ENCODE measurements at places on chromosomes 16 and 17. TPM values are rescaled to one million over a fixed set of nuclear protein-coding genes. Genes with fewer than 3 reads are reported as not detected.

TEKT1 gene
- total RNA-seq: not detected

DPEP2 gene
- not detected for total RNA-seq

CRHR1 gene
- not detected for total RNA-seq

SEZ6 gene
- total RNA-seq: not detected

TMEM238L gene
- total RNA-seq: not detected

FBXW10B gene
- not detected for total RNA-seq

MT1G gene
- total RNA-seq: 2.9 TPM

TBX21 gene
- not detected for total RNA-seq

HIGD1B gene
- not detected for total RNA-seq

CCL3 gene
- total RNA-seq: not detected

ARHGAP27 gene
- total RNA-seq: 0.91 TPM

ATPAF2 gene
- 12.3 TPM for total RNA-seq

KRT36 gene
- not detected for total RNA-seq

CA7 gene
- total RNA-seq: not detected

FOXN1 gene
- not detected for total RNA-seq

TPSG1 gene
- not detected for total RNA-seq

ALOX12 gene
- not detected for total RNA-seq

TSNAXIP1 gene
- total RNA-seq: 0.39 TPM

KRT39 gene
- total RNA-seq: not detected

- DNase-seq: no peak
Measured at GRCh38 chr17:29149431-29150064, 30.6 kb downstream of the MYO18A start.

DNA sequence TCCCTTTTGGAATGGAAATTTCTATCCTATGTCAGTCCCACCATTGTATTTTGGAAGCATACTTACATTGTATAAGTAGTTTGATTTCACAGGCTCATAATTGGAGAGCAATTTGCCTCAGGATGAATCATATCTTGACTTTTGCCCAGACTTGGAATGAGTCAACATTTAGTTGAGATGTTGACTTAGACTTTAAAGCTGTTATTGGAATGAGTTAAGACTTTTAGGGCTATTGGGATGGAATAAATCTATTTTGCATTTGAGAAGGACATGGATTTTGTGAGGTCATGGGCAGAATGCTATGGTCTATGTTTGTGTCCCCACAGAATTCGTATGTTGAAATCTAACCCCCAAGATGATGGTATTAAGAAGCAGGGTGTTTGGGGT lies 12.2 kb upstream of the ZNF594 start:
- peak; percentile 70 for DNase-seq

DNA sequence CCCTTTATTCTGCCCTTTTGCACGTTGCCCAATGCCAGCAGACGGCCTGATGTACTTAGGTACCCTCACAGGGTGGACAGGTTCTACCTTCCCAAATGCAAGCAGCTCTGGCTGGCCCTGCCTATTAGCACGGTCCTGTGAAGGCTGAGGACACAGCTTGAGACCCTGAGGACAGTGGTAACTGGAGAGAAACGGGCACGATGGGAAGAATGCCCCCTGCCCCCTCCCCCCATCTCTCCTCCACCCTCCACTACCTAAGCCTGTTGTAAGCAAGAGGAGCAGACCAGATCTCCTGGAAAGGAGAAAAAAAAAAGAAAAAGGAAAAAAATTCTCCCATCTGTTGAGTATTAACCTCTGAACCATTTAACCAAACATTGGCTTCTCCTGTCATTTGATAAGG lies 34.1 kb downstream of the MEOX1 start:
- DNase-seq: no peak

DNA sequence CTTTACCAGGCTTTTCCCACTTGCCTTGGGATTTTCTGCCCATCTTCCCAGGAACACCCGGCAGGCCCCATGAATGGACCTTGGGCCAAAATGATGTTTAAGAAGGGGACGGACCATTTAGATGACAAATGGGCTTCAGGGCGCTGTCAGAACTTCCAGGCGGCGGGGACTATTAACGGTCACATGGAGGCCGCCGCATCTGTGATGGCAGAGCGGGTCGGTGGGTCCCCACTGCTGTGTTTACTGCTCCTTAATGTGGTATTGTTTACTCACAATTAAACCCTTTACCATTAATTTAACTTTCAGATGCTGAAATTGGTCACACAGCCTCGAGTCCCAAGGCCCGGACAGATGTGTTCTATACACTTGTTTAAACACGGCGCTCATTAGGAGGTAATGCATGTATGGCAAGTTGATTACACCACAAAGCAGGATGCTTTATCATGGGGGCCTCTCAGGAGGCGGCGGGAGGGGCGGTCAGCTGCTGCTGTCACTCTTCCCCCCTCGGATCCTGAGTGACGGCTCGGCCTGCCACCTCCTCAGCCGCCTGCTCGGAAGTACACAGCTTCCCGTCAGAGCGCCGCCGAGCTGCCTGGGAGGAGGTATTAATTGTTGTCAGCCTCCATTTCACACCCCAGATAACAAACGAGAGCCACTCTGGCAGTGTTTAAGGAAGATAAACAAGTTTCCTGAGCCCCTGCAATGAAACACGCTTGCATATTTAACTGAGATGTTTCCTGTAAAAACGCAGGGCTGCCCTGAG lies 83.9 kb upstream of the IRX3 start:
- no peak for DNase-seq

- no peak for DNase-seq
Measured at GRCh38 chr17:2346475-2346874, 9.2 kb downstream of the SGSM2 start.

DNA sequence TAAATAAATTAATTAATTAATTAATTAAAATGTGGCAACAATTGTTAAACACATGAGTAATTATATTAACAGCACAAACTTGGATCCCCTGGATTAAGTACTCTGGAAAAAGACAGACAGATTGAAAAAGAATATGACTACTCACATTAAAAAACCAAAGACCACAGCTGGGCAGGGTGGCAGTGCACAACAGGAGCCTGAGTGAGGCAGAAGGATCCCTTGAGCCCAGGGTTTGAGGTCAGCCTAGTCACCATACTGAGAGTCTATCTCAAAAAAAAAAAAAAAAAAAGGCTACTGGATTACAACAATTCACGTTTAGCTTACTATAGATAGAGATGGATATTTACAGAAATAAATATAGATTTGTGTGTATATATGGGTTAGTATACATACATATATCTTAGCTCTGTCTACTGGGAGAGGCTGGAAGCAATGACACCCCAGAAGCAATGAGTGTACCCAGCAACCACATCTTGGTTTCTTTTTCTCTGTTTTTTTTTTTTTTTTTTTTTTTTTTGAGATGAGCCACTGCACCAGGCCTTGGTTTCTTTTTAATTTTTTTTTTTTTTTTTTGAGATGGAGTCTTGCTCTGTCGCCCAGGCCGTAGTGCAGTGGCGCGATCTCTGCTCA lies 10.6 kb upstream of the SUZ12 start:
- no peak for DNase-seq

GRCh38 chr17:50766222-50767023 lies 895 bp downstream of the ANKRD40CL start:
- DNase-seq: peak; percentile 48

DNA sequence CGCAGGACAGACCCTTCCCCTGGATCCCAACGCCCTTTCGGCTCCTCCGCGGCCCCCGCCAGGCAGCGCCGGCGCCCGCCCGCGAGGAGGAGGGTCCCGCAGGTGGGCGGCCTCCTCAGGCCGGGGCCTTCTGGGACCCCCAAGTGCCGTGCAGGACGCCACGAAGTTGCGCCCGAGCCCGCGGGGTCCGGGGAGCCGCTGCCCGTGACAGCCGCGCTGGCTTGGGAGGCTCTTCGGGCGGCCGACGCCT lies 504 bp downstream of the ERN1 start:
- no peak for DNase-seq

DNA sequence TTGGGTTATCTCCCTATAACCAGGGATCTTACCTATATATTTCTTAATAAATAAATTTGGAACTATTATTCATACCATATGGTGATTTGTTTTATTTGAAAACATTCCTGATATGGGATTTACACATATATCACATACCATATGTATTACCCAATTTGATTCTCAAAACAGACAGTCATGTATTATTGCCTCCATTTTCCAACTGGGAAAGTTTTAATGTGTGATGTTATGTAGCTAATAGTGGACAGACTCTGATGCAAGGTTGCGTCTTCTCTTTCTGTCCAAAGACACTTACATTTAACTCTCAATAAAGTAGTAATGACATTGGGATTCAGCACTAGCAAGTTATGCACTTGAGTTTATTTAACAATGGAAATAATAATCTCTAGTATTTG lies 1.1 kb downstream of the KRTAP9-9 start:
- DNase-seq: no peak

GRCh38 chr16:28491230-28491969 lies 474 bp downstream of the CLN3 start:
- peak; percentile 59 for DNase-seq

DNA sequence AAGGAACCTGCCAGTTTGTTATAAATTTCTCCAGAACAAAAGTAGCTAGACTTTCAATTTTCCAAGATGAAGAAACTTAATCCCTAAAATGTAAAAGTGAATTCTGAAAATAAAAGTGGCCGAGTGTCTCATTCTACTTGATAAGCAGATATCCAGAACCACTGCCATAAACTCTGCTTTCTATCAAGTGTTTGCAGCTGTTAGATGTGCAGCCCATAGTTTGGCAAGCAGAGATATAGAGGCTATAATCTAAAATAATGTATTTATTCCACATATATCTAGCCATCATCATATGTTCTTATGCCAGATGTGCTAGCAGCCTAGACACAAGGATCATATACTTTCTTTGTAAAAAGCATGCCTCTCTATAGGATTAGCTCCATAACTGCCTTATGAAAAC lies 14.7 kb upstream of the FBXL20 start:
- no peak for DNase-seq

GRCh38 chr16:55711959-55712876 lies 56.4 kb downstream of the SLC6A2 start:
- peak; percentile 57 for DNase-seq

- peak; percentile 72 for DNase-seq
Measured at GRCh38 chr16:72501739-72502593, 330.0 kb upstream of the PMFBP1 start.

- DNase-seq: peak; percentile 68
Measured at GRCh38 chr16:57892447-57893096, 78.4 kb downstream of the CNGB1 start.

GRCh38 chr17:41638941-41639340 lies 14.6 kb upstream of the KRT17 start:
- DNase-seq: no peak

- DNase-seq: peak; percentile 32
Measured at GRCh38 chr17:78839762-78840529, 668 bp downstream of the USP36 start.

DNA sequence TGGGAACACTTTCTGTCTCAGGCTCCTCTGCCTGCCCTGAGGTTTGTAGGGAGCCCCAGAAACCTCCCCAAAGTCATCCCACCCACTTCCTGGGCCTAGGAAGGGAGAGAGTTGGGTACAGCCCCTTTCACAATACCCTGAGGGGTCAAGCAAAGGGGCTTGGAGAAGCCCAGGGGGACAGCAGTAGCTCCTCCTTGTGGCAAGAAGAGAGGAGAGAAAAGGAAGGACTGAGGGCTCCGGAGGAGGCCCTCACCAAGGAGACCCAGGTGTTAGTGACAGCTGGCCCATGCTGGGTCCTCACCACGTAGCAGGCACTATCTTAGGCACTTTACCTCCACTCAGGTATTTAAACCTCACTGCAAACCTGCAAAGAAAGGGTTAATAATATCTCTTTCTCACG lies 112.8 kb downstream of the IRX5 start:
- no peak for DNase-seq

GRCh38 chr17:49916854-49917515 lies 52.0 kb upstream of the DLX4 start:
- DNase-seq: no peak

- peak; percentile 28 for DNase-seq
Measured at GRCh38 chr17:27565874-27566670, 64.9 kb upstream of the LGALS9 start.

- no peak for DNase-seq
Measured at GRCh38 chr17:8628609-8629169, 1.8 kb downstream of the MYH10 start.

GRCh38 chr17:1509290-1509881 lies 7.0 kb downstream of the INPP5K start:
- no peak for DNase-seq

DNA sequence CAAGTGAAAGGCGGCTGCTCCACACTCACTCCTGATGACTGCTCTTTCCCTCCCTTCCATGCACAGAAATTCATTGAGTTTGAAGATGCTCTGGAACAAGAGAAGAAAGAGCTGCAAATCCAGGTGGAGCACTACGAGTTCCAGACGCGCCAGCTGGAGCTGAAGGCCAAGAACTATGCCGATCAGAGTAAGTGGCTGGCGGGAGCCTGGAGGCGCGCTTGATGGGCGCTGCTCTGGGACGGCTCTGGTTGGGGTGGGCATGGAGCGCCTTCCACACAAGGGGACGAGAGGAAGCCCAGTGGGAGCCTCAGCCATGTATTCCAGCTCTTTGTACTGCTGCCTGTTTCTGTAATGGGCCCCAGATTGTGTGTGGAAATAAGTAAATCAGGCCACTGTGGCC lies 18.5 kb downstream of the MAPK8IP3 start:
- no peak for DNase-seq

DNA sequence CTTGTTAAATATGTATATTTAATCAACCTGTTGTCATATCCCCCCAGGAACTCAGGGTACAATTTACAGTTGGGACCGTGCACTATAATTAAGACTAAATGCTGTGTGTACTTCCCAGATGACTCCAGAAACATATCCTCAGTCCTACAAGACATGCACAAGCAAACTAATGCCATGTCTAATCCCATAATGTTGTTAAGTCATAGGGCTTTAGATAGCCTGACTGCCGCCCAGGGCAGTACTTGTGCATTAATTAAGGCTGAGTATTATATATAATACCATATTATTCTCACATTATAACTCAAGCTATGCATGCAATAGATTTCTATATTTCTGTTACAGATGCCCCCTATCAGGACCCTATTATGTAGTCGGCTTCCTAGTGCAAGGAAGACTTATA lies 20.1 kb upstream of the CPHXL start:
- DNase-seq: no peak

- DNase-seq: no peak
Measured at GRCh38 chr16:52235186-52235585, 311.8 kb downstream of the TOX3 start.

- DNase-seq: no peak
Measured at GRCh38 chr16:87327798-87328495, 10.8 kb upstream of the C16orf95 start.

DNA sequence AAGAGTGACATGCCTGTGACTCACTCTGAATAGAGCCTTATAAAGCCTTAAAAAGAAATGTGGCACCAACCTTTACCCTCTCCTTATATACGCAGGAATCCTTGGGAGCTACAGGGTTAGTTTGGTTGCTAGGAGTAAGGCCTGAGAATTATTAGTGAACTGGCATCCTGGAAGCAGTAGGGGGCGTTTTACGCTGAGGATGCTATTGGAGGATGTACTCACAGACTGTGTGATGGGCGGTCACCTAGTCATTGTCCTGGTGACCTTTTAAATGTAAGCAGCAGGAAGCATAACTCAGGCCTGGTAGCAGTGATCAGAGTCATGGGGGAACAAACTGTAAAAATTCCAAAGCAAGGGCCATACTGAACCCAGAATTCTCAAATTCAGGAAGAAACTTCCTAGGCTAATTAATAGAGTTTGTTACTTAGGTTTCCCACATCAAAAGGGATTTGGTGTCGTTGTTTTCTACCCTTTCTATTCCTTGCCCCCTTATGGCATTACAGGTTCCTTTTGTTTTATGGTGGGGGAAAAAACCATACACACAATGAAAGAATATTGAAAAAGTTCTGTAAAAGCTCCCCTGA lies 153.8 kb downstream of the SNX11 start:
- peak; percentile 40 for DNase-seq

- DNase-seq: no peak
Measured at GRCh38 chr16:2450535-2450934, 9.4 kb upstream of the TEDC2 start.

Data from M059J (cell line).